Fibroblast of mammary gland (primary cell): ENCODE measurements at places on chromosomes 3 and 15.
A peak's percentile ranks its signal among the peaks of the same experiment; 100 is the strongest.

- DNase-seq: no peak
Measured at GRCh38 chr3:83216919-83217594, 1455.6 kb upstream of the GBE1 start.

DNA sequence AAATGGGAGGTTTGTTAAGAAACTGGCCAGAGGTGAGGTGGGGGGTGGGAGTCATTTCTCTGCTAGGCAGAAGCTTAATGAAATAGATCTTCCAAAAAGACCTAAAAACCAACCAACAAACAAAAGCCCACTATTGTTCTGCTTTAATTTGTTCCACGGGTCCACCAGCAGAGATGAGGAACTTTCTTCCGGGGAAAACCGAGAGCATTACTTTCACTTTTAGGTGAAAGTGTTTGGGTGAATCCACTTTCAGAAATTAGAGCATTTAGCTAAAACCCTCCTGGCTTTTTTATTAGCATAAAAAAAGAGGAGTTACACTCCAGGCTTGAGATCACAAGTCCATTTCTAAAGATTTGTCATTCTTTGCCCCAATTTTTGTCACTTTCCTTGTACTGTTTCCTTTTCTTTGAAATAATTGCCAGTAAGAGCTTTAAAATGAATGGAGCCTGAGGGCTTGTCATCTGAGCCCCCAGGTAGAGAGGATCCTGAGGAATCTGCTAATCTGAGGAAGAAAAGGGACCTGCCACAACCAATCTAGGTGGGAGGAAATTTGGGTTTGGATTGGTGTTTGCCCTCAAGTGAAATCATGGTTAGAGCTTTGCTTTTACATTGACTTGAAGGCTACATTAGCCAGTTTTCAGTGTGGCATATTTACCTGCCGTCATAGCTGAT, 667.6 kb downstream of the NAALADL2 start:
- peak; percentile 14 for DNase-seq

DNA sequence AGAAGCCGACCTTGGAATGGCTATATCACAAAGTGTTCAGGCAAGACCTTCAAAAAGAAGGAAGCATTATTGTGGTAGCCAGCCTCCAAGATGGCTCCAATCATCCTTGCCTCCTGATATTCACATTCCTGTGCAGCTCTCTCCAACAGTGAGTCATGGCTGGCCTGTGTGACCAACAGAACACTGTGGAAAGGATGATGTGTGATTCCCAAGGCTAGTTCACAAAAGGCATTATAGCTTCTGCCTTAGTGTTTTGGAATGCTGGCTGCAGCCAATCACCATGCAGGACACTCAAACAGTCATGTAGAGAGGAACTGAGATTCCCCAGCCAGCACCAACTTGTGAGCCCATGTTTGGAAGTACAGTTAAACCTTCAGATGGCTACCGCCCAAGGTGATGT, 102.6 kb downstream of the EFL1 start:
- DNase-seq: peak; percentile 100

- DNase-seq: no peak
Measured at GRCh38 chr15:61447981-61448380, 218.9 kb upstream of the RORA start.

- DNase-seq: no peak
Measured at GRCh38 chr3:74357881-74358280, 256.6 kb downstream of the CNTN3 start.

GRCh38 chr3:41682996-41683395, 278.9 kb downstream of the ULK4 start:
- peak; percentile 48 for DNase-seq

- DNase-seq: no peak
Measured at GRCh38 chr3:30193625-30194044, 412.8 kb upstream of the TGFBR2 start.

DNA sequence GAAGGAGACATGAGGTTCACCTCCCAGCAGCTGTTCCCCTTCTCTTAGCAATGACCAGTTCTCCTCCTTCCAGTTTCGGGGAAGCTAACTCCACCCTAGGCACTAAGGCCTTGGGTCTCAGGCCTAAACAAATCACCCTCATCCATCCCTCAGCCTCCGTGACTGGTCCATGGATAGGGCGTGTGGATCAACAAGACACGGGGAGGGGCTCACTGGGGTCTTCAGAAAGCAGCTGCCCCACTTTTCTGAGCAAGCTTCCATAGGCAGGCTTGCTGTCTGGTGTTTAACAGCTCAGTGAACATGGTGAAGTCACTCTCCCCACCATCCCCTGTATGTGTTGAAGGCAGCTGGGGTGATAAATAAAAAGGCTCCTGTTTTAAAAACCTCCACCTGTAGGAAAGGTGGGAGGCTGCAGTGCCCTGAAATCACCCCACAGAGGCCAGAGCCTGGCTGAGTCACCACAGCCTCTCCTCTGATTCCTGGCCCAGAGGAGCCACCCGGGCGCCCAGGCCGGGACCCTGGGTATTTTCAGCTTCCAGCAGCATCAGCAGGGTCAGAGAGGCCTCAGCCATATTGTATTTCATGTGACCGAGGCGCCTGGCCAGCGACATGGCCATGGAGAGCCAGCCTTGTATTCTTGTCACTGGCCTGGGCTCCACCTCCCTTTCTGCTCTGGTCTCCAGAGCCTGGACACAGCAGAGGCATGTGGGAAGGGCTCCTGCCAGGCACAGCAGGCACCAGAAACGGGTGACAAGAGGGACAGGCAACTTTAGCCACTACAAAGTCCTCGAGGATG, 60.3 kb upstream of the HERC1 start:
- no peak for DNase-seq

DNA sequence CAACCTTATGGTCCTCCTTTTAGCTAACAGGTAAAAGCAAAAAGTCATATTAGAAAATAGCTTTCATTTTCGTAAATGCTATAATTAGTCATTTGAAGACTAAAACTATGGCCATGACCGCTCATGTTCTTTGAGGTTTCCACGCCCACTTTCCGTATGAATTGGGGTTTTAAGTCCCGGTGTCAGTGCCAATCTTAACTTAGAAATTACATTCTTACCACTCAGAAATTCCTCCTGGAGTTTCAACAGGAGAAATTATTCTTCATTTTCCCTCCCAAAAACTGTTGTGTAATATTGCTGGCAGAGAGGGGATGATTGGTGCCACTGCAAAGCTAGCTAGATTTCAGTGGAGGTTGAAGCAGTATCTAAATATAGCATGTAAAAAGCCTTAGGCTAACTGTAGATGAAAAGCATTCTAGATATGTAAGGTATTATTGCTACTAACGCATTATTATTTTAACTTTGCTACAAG, 71.0 kb upstream of the MDFIC2 start:
- no peak for DNase-seq

GRCh38 chr3:147373301-147373700, 33.0 kb downstream of the ZIC4 start:
- no peak for DNase-seq

- no peak for DNase-seq
Measured at GRCh38 chr3:59731943-59732342, 682.1 kb upstream of the CFAP20DC start.

DNA sequence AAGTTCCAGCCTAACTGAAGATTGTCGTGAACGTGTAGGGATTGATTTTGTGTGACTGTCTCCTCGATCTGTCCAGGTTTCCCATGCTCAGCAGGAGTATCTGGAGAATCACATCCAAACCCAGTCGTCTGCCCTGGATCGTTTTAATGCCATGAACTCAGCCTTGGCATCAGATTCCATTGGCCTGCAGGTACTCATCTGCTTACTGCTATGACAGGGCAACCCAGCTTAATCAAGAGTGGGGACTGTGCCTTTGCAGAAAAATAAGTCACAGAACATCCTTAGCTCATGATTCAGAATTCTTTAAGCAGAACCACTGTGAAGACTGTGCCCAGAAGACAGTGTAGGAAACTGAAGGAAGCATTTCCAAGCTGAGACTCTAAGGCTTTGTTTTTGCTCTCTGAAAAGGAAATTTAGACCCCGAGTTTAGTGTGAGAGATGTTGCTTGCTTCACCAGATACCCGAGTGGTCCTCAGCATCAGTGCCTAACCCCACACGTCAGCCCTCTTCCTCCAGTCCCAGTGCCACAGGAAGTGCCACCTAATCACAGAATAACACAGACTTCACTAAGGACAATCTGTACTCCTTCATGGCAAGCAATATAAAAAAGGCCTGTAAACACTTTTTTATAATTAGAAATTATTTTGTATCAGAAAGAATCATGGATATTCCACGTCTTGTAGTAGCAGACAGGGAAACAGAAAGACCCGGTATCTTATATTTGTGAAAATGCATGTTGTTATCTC, 34.2 kb downstream of the MYZAP start:
- no peak for DNase-seq

DNA sequence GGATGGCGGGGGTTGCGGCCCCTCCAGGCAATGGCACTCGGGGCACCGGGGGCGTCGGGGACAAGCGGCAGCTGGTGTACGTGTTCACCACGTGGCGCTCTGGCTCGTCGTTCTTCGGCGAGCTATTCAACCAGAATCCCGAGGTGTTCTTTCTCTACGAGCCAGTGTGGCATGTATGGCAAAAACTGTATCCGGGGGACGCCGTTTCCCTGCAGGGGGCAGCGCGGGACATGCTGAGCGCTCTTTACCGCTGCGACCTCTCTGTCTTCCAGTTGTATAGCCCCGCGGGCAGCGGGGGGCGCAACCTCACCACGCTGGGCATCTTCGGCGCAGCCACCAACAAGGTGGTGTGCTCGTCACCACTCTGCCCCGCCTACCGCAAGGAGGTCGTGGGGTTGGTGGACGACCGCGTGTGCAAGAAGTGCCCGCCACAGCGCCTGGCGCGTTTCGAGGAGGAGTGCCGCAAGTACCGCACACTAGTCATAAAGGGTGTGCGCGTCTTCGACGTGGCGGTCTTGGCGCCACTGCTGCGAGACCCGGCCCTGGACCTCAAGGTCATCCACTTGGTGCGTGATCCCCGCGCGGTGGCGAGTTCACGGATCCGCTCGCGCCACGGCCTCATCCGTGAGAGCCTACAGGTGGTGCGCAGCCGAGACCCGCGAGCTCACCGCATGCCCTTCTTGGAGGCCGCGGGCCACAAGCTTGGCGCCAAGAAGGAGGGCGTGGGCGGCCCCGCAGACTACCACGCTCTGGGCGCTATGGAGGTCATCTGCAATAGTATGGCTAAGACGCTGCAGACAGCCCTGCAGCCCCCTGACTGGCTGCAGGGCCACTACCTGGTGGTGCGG, 1.9 kb downstream of the CHST2 start:
- DNase-seq: peak; percentile 68

GRCh38 chr15:88288661-88289060, 32.1 kb upstream of the NTRK3 start:
- DNase-seq: no peak

GRCh38 chr15:75350601-75351361, 3.9 kb downstream of the NEIL1 start:
- peak; percentile 66 for DNase-seq

GRCh38 chr3:11726146-11726545, 82.4 kb upstream of the VGLL4 start:
- no peak for DNase-seq

GRCh38 chr3:99410789-99411311, 227.5 kb upstream of the COL8A1 start:
- DNase-seq: peak; percentile 50

DNA sequence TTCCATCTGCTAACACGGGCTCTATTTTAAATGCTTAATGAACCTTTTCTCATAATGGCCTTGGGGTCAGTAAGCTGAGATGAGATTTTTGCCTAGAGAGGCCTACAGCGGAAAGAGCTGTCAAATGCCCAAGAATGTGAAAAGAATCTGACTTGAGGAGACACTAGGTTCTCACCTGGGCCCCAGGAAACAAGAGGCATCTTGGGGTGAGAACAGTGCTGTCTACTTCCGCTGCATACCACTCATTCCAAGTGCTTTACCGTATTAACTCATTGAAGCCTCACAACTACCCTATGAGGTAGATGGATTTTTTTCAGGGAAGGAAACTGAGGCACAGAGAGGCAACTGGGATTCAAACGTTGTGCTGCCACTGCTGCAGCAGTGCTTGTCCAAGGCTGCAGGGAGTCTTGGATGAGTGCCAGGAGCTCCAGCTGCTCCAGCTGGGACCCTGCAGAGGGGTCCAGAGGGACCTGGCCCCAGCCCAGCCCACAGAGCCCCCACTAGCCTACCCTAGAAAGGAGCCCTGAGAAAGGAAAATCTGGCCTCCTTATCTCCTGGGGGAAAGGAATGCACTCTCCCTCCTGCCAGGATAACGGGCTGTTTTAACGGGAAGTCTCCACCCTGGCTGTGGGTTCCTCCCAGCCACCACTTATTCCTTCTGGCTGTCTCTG, 68.4 kb downstream of the SLC12A8 start:
- no peak for DNase-seq

GRCh38 chr15:48974882-48975281, 11.2 kb upstream of the SHC4 start:
- DNase-seq: no peak

DNA sequence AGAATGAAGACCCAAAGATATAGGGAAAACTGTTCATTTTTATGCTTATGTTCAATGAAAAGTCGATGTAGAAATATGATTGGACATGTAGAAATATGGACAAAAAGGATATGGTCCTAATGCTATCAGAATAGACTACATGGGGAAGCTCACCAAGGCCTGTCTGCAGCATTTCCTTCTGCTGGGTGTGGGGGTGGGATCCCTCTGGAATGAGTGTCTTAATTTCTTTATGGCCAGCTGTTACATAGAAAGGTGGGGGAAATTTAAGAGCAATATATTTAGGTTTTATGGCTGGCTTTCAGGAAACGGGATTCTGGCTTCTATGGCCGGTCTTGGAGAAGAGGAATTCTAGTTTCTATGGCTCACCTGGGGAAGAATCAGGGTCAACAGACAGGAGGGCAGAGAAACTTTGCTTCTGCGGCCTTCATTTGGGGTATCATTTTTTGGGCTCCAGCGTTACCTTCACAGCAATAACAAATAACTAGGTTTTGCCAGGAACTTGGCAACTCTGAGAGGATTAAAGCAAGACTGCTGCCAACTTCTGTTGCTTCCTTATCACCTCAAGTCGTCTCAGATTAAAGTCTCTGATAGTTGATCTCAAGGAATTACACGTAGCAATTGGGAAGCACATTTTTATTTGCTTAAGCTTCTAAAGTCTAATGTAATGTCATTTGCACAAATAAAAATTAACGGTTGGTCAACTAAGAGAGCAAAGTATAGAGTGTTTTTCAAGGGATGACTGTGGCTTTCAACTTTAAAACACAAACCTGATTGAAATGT, 57.0 kb upstream of the GATM start:
- no peak for DNase-seq

DNA sequence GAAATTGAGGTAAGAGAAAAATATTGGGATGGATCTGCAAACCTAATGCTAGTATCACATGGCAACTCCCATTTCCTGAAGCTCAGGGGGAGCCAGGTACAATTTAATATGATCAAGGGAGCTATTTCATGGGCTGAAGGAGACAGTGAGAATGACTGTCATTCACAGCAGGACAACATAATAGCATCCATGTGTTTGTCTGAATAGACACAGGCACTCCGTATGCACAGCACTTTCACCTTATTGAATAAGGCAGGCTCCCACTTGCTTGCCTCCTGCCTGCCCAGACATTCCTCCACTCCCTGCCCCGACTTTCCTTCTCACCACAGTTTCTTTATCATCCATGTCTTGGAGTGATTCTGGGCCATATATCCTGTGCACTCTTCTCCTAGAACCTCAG, 156.6 kb upstream of the SLC24A5 start:
- no peak for DNase-seq

DNA sequence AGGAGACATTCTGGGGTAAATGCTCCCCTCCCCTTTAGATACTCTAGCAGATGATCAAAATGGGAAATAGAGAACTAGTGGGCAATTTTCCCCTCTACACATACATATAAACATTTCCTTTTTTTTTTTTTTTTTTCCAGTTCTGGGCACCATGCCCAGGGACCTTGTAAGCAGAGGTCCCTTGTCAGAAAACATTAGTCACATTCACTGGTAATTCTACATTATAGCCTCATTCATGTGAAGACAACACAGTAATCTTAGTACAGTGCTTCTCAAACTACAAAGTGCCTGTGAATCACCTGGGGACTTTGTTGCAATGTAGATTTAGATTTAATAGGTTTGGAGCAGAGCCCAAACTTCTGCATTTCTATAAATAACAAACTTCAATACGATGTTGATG, 60.1 kb upstream of the ACTC1 start:
- DNase-seq: peak; percentile 79
